ENCODE measurements at places on chromosomes 3 and 15. TPM values are rescaled to one million over a fixed set of nuclear protein-coding genes. Genes with fewer than 3 reads are reported as not detected.

Gene SPINK8
- not detected for total RNA-seq

Gene SEMA5B
- total RNA-seq: 5.2 TPM

Gene ATP10A
- 1.7 TPM for total RNA-seq

Gene TMEM45A
- 8.0 TPM for total RNA-seq

Gene SLC22A14
- not detected for total RNA-seq

Gene CTXN2
- total RNA-seq: not detected

Gene ERC2
- total RNA-seq: 0.76 TPM

Gene SLC38A3
- total RNA-seq: 10.3 TPM

Gene GCSAM
- total RNA-seq: not detected

Gene CD80
- not detected for total RNA-seq

Gene SPESP1
- 4.0 TPM for total RNA-seq

Gene FBXW12
- total RNA-seq: not detected

Gene COL6A5
- not detected for total RNA-seq

Gene CCDC33
- total RNA-seq: not detected

Gene PCLAF
- total RNA-seq: 1.1 TPM

Gene FYTTD1
- 65.2 TPM for total RNA-seq

Gene FGD5
- 16.5 TPM for total RNA-seq

Gene RETNLB
- not detected for total RNA-seq

Gene TRIP4
- total RNA-seq: 13.1 TPM

Gene RARB
- total RNA-seq: 17.5 TPM

Gene HCN4
- 21.4 TPM for total RNA-seq

Gene CAND2
- 56.7 TPM for total RNA-seq

Gene MAGEL2
- total RNA-seq: not detected

Gene EDC3
- total RNA-seq: 13.5 TPM

Gene MITF
- 71.0 TPM for total RNA-seq

Gene WDR93
- not detected for total RNA-seq

Gene PLAAT1
- 4.2 TPM for total RNA-seq

Gene CFAP100
- total RNA-seq: not detected

Gene FSTL1
- 217 TPM for total RNA-seq

Gene P2RY12
- total RNA-seq: 1.4 TPM

Gene SLC35G2
- total RNA-seq: 2.1 TPM

Gene CHRNA3
- total RNA-seq: 0.08 TPM

Gene ADGRG7
- total RNA-seq: not detected

Gene GRK7
- total RNA-seq: not detected

Gene PROK2
- 0.41 TPM for total RNA-seq

Gene STT3B
- 98.6 TPM for total RNA-seq

Measured in Right ventricle myocardium inferior (tissue), 1 donor.